ENCODE measurements at places on chromosomes 16 and 17.

- no peak for DNase-seq
Measured at GRCh38 chr16:79994418-79994817, 393.9 kb upstream of the MAF start.

DNA sequence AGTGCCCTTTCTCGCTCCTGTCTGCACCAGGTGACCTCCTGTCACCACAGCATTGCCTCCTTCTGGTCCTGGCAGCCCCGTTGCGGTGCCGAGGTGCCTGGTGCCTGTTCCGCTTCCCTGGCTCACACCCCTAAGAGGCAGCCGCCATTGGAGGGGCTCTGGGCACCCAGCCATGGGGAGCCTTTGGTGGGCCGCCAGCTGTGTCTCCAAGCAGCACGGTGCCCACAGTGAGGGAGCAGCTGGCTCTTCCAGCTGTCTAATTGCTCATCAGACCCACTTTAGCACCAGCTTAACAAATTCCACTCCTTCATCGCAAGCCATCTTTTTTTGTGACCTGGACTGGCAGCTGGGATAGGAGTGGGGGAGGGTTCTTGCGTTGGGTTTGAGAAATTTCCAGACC lies 276.1 kb downstream of the SNX29 start:
- no peak for DNase-seq

GRCh38 chr16:16120382-16121184 lies 102.7 kb downstream of the ABCC6 start:
- DNase-seq = peak; percentile 19

DNA sequence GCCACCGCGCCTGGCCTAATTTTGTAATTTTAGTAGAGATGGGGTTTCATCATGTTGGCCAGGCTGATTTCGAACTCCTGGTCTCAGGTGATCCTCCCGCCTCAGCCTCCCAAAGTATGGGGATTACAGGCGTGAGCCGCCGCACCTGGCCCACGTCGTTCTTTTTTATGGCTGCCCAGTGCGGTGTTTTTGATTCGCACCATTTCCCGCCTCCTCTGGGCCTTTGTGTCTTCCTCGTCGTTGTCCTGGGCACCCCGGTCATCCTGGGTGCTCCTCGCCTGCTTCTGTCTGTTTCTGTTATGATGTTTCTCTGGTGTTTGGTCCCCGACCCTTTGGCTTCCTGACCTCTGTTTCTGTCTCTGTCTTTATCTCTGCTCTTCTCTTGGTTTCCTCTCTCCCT lies 15.0 kb downstream of the CBX4 start:
- DNase-seq = no peak

- no peak for DNase-seq
Measured at GRCh38 chr16:76486740-76487139, 209.5 kb downstream of the CNTNAP4 start.

DNA sequence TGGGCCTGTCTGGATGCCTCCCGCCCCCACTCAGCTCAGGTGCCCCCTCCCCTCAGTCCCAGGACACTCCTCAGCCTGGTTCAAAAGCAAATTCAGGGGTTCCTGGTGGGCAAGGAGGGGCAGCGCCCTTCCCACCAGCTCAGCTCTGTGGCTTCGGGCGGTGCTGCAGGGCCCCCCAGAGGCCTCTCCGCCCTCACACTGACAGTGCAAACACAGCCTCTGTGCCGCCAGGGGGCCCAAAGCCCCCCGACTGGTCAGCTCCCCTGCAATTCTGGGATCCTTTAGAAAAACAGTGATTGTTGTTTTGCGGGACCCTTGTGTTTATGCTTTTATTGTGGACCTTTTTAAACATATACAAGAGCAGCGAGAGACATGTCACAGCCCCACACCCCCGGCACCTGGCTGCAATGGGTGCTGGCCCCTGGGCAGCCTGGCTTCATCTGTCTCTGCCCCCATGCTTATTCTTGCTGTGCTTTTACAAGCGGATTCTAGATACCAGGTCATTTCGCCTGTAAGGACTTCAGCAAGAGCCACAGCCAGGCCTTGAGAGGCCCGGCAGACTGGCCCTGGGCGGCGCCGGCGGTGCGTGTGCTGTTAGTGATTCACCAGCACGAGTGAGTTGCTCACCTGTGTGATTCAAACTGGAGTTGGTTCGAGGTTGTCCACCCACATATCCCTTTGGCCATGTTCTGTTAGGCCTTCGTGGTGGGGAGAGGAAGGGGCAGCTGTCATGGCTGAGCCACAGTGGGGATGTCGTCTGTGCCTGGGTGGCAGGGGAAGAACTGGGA lies 21.2 kb downstream of the ZNF469 start:
- no peak for DNase-seq

DNA sequence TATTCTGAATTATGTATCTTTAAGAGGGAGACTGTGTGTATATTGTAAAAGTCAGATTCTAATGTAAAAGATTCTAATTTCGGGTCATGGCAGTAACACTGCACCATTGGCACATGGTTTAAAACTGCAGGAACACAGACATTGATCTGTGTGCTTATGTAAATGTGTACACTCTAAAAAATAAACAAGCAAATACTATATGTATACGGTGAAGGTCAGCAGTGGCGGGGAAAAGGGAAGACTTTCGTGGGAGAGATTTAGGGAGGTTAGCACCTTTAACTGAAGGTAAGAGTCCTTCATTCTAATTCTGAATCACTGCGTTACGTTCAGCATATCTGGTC lies 157.8 kb upstream of the FAM20A start:
- DNase-seq = no peak

DNA sequence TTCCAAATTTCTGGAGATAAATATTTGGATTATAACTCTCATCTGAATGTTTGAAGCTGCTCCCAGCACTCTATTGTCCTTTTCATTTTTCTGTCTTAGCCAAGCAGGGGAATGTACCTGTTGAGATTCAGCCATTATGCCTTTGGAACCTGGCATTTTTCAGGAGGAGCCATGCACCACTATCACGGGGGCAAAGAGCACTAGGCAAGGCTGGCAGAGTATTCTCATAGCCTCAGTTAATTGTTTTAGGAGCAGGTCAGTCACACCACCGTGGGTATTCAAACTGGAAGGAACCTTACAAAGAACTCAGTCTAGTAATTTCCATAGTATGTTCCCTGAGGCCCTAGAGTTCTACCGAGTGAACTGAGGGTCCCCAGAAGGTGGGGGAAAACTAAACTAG lies 348.9 kb downstream of the TMEM114 start:
- no peak for DNase-seq

- DNase-seq = no peak
Measured at GRCh38 chr16:26177438-26177837, 485.7 kb downstream of the HS3ST4 start.

DNA sequence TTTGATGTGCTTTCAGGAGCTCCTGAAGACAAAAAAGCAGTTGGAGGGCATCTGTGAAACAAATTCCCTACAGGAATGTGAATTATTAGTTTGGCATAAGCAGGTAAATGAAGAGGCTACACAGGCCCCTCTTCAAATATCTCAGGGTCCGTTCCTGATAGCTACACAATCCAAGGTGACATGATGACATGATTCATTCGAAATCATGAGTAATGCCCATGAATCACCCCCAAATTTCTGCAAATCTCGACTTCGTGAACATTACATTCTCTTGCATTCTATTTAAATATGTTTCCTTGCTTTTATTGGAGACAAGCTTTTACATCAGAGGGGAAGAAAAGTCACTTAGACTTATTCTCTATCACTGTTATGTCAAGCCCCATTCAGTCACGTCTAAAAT lies 22.3 kb downstream of the GAN start:
- DNase-seq = no peak

- DNase-seq = no peak
Measured at GRCh38 chr16:86195863-86196630, 297.1 kb downstream of the IRF8 start.

GRCh38 chr16:72673118-72673517 lies 374.8 kb downstream of the ZFHX3 start:
- no peak for DNase-seq

DNA sequence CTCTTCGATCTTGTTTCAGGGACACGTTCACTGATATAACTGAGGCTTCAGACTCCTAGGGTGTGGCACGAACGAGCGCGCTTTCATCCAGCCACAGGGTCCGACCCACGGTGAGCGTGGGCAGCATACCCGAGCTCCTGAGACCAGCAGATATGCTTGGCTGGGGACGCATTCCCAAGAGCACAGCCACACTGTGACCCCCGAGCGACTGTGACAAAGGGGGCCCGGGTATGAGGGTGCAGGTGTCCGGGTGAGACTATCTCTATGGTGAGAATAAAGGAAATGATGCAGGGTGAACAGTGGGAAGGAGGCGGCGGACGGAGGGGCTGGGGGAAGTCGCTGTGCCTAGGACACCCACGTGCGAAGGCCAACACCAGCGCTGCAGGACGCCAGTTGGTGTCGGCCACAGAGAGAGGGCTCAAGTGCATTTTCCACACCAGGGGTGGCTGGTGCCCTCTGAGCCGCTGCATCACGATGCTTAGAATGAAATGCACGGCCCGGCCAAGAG lies 17.6 kb downstream of the RPH3AL start:
- no peak for DNase-seq

DNA sequence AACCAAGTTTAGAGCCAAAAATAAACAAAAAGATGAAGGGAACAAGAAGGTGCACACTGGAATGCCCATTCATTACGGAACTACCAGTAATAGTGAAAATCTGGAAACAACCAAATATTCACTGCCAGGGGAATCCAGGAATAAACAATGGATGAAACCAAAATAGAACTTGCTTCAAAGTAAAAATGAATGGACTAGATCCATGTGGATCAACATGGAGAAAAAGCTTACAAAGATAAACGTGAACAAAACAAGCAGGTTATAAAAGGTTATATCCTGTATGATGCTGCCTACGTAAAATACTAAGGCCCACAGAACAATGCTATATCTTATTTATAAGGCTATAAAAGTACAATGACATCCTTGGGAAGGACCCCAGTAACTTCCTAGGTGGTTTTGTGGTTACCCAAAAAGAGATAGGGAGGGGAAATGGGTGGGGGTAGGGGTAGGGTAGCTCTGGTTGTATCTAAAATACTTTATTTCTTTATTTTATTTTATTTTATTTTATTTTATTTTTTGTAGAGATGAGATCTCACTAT lies 12.8 kb upstream of the CCL22 start:
- DNase-seq = no peak

GRCh38 chr16:86975445-86975844 lies 341.7 kb downstream of the C16orf95 start:
- no peak for DNase-seq

GRCh38 chr17:48961516-48962233 lies 6.7 kb downstream of the GIP start:
- DNase-seq = no peak

- DNase-seq = no peak
Measured at GRCh38 chr16:72905581-72905980, 142.3 kb downstream of the ZFHX3 start.

GRCh38 chr16:5561800-5562199 lies 464.2 kb upstream of the EEF2KMT start:
- DNase-seq = no peak

DNA sequence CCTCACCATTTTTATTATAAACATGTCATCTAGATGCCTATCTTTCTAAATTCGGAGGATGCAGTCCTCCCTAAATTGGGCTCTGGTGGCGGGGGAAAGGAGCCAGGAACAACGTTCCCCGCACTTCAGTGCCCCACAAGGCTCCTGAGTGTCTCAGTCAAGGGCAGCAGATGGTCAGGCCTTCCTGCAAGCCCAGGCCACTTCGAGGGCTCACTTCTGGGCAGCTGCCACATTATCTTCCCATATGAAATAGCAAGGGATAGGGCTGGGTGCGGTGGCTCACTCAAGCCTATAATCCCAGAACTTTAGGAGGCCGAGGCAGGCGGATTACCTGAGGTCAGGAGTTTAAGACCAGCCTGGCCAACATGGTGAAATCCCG lies 32.3 kb downstream of the FBXO31 start:
- DNase-seq = no peak

DNA sequence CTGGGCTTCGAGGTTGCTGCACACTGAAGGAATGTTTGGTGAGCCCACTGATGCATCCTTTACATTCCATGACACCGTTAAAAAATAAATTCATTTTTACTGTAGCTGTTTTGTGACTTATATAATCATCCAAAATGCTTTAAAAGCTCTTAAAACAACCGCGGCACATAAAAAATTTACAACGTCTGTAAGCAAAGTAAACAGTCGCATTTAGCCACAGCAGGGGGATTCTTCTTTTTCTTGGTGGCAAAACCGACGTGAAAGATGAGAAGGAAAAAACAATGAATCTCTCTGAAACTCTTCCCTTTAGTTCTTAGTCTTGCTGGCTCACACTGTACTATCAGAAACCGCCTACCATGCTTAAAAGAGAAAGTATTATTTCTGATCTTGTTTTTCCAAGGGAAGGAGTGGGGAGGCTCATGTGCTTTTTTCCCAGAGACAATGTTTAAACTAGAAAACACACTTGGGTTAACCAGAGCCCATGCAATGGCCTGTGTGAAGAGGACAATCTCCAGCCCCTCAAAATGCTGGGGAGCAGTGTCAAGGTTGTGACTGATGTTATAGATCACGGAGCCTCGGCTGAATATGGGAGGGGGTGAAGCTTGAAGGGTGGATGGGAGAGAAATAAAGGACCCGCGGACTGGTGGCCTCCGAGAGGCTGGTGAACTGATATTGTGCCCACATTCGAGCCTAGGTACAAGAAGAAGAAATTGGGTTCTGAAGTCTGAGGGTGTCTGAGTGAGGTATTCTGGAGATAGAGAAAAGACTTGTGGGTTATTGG lies 91.1 kb downstream of the IRF8 start:
- DNase-seq = no peak

GRCh38 chr16:88855176-88855575 lies 1.6 kb downstream of the GALNS start:
- DNase-seq = no peak

DNA sequence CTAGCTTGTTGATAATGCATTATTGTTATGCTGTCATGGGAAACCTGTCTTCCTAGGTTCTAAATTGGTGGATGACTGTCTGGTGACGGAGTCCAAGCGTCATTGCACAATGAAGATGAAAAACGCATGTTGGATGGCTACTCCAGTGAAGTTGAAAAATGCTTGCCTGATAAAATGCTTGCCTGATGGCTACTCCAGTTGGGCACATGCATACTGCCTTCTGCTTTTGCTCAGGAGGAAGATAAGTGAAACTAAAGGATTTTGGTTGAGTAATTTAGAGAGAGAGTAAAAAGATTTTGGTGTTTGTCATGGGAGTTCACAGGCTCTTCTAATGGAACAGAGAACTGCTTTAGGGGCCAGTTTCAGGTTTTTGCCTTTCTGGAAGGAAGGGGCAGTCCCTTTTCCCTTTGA lies 118.6 kb downstream of the PRKCA start:
- no peak for DNase-seq

DNA sequence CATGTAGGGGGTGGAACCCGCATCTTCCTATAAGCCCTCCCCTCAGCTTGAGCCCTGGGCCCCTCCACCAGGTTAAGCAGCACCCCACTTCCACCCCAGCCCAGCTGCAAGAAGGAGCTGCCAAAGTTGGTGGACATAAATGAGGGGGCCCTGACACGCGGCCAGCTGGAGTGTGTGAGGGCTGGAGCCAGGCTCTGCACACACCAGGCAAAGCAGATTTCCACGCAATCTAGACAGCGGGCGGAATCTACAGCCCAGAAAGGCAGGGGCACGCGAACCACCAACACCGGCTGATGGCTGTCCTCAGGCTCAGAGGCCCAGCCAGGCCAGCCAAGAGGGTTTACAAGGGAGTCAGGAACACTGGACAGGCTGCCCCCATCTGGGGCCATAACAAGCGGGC lies 171.2 kb downstream of the ZNF423 start:
- no peak for DNase-seq

GRCh38 chr16:15689290-15689689 lies 39.2 kb downstream of the NDE1 start:
- no peak for DNase-seq

Data from renal pelvis (tissue), 12 donors.